ENCODE measurements at places on chromosomes 16 and 17.
A peak's percentile ranks its signal among the peaks of the same experiment; 100 is the strongest.

DNA sequence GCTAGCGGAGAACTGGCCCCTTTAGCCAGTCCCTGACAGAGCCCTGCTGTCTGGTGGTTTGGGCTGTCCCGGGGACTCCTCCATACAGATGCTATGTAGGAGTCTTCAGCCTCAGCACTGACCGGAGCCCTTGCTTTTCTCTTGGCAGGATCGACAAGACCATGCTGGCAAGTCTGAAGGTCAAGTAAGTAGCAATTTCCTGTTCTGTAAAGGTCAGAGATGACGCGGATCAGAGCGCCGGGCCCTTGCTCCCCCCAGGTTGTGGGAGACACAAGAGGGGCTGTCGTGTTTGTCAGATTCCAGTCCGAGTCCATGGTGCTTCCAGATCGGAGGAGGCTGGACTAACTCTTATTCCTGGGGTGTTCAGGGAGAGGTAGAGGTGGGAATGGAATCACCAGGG lies 4.1 kb downstream of the RAP1GAP2 start:
- DNase-seq, result no peak

GRCh38 chr16:71676236-71676635 lies 48.3 kb downstream of the PHLPP2 start:
- DNase-seq, result no peak

DNA sequence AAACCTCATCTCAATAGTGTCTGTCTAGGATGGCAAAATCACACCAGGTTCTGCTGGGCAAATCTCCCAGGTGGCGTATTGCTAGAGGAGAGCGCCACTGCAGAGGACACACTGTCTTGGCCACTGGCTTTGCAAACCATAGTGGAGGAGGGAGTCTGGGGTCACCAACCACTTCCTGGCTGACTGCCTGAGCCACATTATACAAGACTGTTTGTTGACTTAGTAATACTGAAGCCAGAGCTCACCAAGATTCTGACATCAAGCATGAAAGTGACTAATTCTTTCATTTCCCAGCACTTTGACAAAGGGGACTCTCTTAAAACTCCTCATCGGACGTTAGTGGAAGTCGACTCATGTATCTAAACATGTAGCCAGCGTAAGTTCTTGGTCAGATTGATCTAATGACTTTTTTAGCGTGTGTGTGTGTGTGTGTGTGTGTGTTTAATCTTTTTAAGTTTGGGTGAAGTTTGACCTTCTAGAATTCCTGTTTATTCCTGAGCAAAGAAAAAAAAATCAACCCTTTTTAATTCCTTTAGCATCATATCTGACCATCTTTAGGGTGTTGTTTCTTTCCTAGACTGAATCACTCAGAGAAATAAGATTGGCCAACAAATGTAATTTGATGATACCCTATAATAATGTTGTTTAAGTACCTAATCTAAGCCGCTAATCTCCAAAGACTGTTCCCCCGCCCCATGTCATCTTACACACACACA lies 13.7 kb downstream of the PITPNC1 start:
- peak; percentile 89 for DNase-seq

- no peak for DNase-seq
These were observed 17.8 kb downstream of the TTLL6 start for GRCh38 chr17:48799069-48799723.

DNA sequence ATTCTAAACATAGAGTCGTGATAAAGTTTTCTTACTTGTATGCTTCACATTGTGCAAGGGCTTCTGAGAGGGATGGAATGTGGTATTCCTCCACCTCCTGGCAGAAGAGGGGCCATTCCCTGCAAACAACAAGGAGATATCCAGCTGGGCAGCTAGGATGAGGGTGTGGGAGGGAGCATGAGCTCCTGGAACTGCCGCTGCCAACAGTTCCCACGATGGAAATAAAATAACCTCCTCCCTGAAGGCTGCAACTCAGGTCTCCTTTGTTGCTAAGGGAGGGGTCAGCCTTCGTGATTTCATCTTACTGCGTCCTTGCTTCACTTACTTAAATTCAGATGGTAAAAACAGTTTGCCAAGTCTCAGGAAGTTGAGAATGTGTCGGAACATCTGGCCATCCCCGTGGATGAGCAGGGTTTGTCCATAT lies 15.6 kb downstream of the PLEKHG4 start:
- DNase-seq, result no peak

- no peak for DNase-seq
These were observed 57.3 kb downstream of the TMEM186 start for GRCh38 chr16:8739989-8740704.

GRCh38 chr16:56589141-56590039 lies at the start of gene MT3:
MT3 (plus strand) TSS chr16:56589528; CDS start chr16:56589591, 63 bp downstream.
- DNase-seq, result peak; percentile 19

DNA sequence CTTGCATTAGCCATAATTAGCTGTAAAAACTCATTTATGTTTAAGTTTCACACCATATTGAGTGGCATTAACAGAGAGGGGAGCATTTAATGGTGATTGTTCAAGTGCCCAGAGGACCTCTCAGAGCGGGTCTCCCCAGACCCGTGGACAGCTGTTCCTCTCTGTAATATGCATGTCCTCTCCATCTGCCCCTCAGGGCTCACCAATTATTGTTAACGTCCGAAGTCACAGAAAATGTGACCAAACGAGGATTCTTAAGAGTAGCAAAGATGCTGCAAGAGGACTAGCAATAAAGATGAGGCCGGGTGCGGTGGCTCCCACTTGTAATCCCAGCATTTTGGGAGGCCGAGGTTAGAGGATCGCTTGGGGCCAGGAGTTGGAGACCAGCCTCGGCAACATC lies 130.2 kb downstream of the CPPED1 start:
- no peak for DNase-seq

DNA sequence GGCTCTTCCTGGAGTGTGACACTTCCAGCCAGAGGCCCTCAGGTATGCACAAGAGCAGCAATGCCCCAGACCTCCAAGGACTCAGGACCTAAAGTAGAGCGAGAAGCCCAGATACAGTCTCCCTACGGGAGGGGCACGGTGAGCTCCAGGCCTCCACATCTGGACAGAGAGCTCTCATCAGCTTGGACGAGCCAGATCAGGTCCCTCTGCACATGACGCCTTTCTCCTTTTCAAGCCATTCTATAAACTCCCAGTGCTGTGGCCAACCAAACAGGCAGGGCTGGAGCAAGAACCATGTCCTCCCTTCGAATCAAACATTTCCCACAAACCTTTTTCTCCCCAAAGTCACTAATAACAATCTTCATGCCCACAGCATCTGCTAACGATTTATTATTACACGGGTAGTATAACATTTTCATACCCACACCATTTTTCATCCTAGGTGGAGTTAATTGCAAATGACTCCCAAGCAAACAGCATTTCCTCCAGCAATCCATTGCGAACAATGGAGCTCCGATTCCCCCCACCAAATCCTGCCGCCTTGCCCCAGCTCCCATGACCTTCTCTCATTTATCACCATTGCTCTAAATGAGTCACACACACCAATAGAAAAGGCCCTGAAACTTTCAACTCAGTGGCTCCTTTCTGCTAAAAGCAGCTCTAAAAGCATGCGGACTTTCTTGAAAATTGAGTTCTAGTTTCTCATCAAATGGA lies 24.2 kb upstream of the NLRP1 start:
- no peak for DNase-seq

- no peak for DNase-seq
These were observed 234.2 kb upstream of the TOX3 start for GRCh38 chr16:52781005-52781630.

DNA sequence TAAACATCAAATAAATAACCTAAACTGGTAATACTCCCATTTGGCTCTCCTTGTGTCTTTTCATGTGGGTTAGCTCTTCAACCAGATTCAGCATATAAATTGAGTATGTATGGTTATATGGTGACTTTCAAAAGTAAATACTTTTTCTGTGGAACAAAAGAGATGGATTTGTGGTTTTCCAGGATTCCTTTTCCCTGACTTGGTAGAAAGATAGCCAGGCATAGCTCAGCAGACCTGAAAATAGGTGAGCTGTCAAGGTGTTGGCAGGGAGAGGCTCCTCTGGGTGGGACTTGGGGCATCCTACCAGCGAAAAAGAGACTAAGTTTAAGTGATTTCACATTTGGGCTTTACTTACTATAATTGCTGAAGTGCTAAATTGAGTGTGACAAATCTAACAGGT lies 80.3 kb downstream of the FTO start:
- no peak for DNase-seq

GRCh38 chr17:18111330-18111971 lies 2.9 kb downstream of the MYO15A start:
- DNase-seq, result no peak

DNA sequence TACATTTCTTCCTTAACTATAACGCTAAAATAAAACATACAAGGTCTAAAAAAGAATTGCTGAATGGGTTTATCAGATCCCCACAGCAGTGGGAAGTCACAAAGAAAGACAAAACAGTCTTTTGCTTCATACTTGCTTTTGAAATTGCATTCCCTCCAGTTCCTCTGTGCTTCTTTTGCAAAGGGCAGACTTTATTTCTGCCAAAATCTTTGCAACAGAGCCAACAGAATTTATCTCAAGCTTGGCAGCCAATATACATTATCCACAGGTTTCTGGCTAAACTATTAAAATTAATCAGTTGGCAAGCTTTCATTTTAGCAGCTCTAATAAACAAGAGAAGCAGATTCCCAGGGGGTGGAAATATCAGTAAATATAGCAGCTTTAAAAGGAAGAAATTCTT lies 378.9 kb upstream of the CA10 start:
- no peak for DNase-seq

GRCh38 chr17:42409523-42410318 lies 13.3 kb downstream of the CAVIN1 start:
- DNase-seq, result no peak

GRCh38 chr17:48179071-48179945 lies 71.7 kb downstream of the SNX11 start:
- DNase-seq, result no peak

DNA sequence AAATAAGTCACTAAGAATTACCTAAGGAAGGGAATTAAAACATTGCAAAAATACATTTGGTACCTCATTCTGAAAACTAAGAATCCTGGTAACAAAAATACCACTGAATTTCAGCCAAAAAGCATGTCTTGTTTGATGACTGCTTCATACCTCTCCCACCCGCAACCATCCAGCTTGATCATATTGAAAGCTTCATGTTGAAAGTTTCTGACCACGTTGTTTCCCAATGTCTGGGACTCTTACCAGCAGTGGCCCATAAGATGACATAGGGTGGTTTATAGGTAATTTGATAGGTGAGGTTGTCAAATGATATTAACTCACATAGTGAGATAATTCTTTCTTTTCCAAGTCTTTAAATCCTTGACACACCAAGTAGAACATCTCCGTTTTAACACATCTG lies 139.3 kb downstream of the CDH11 start:
- DNase-seq, result no peak

GRCh38 chr17:65794572-65794971 lies 233.1 kb upstream of the AXIN2 start:
- DNase-seq, result no peak

DNA sequence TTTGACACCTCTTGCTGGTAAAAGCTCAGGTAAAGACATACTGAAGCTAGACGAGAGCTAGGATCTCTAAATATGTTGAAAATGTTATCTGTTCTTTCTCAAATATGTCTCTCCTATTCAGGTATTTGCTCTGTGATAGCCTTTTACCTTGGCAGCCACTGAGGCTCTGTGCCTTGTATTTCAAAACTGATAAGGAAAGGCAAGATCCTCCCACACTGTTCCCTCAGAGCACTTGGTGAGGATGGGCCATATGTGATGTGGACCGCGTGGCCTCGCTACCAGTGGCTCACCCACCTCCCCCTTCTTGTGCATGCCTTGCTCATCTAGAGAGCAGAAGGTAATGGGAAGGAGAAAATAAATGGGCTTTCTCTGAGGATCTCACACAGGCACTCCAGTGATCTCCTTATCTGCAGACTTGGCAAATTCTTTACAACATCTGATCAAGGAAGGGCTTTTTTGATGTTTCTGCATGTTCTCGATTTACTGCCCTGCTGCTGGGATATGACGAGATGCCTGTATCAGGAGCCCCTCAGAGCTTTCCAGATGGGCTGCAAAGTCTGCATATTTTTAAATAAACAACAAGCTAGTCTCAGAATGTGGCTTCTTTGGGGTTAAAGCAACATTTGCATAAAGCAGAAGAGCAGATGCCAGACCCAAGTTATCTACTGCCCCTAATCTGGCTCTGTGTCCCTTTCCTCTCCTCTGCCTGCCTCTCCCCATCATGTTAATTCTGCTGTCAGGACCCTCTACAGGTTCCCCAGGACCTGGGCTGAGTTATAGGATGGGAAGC lies 16.9 kb downstream of the HOXB1 start:
- DNase-seq, result no peak

- no peak for DNase-seq
These were observed 42.6 kb upstream of the RPL38 start for GRCh38 chr17:74160656-74161502.

DNA sequence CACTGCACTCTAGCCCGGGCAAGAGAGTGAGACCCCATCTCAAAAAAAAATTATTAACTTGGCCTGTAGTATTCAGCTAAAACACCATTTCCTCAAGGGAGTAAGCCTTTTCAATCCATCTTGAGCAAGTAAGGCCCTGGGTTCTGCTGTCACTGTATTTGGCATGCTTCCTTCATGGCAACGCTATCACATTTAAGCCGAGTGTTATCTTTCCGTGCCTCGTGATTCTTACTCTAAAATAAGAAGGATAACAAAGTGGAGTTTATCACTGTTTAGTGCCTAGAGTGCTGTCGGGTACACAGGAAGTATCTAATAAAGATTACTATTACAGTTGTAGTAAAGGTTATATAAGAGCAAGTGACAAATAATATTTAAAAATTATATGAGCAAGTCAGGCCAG lies 8.8 kb downstream of the VPS53 start:
- no peak for DNase-seq

GRCh38 chr16:67120025-67120424 lies 10.3 kb downstream of the PHAF1 start:
- no peak for DNase-seq

- DNase-seq, result no peak
These were observed 45.0 kb upstream of the SMURF2 start for GRCh38 chr17:64707050-64707591.

DNA sequence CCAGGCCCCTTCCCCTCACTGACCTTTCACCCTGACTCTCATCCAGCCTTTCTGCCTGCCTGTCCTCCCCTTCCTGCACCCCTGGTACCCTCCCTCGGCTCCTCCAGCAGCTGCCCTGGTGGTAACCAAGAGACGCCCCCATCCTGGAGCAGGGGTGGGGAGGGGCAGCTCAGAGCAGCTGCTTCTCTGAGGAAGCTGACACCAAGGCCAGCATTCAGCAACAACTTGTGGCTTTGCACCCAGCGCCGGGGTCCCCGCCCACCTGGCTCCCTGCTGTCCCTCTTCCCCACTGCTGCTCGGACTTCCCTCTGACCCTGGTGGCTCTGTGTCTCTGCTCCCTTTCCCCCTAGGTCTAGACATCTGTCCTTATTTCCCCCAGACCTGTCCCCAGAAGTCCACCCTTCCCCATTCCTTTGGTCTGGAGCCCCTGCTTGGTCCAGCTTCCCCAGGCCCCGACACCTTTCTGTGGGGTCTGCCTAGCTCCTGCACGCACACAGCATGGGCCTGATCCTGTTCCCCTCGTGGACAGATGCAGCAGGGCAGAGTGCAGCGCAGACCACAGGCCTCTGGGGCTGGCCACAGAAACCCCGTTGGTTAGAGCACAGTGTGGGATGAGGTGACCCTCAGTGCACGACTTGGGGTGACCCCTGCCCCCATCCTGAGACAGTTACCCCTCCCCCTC lies 1.2 kb upstream of the ATP2A1 start:
- DNase-seq, result no peak

GRCh38 chr16:67199011-67199807 lies at the start of gene ELMO3:
ELMO3 (plus strand) TSS chr16:67199131; CDS start chr16:67199327, 196 bp downstream.
- no peak for DNase-seq

GRCh38 chr17:82314727-82315605 lies 2.4 kb downstream of the CD7 start:
- no peak for DNase-seq

All from activated naive CD4-positive, alpha-beta T cell treated with anti-CD3 and anti-CD28 coated beads for 36 hours (primary cell).